ENCODE measurements at places on chromosomes 2 and 18. TPM values are rescaled to one million over a fixed set of nuclear protein-coding genes. Genes with fewer than 3 reads are reported as not detected.

GRCh38 chr18:44098551-44099098 is 582.1 kb upstream of the SETBP1 start:
- no peak for DNase-seq

GRCh38 chr2:43221124-43221762 is 5.2 kb downstream of the ZFP36L2 start:
- peak; percentile 71 for DNase-seq

- DNase-seq, result no peak
These were observed 125.7 kb downstream of the RBMS1 start for GRCh38 chr2:160367887-160368286.

DNA sequence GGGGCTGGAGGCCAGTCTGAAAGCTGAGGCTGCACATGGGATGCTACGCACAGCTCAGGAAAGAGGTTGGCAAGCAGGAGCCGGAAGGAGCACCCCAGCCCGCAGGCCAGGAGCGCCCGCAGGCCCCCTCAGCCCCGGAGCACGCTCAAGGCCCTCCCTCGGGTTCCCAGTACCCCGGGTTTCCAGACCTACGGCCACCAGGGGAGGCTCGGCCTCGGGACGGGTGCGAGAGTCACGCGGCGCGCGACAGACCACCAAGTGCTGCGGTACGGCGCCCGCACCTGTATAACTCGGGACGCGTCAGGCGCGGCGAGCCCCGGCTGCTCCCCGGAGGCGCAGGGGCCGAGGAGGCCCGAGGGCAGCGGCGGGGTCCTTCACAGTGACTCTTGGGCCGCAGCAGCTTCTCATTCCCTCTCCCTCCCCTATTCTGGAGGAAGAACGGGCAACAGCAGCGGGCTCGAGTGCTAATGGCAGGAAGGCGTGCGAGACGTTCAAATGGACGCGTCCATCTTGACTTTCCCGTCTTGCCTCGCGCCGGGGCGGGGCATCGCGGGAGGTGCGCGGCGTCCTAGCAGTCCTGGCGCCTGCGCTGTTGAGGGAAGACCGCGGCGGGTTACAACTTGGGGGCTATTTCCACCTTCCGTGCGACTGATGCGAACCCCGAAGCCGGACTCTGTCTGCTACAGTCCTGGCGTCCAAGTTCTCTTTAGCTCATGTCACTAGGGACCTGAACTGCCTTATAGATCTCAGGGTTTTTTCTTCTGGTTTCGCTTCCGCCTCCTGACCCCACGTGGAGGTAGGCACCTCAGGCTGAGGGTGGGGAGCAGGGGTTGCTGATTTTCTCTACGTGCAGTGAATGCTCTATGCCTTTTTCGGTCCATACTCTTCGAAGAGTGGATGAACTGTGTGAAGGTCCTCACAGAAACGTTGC is at the start of gene ANAPC1:
TSS of gene ANAPC1 (minus strand) at position 533 of the 931 bp plus-strand sequence. CDS start 3,368 bp downstream, outside the sequence.
- peak; percentile 84 for DNase-seq

DNA sequence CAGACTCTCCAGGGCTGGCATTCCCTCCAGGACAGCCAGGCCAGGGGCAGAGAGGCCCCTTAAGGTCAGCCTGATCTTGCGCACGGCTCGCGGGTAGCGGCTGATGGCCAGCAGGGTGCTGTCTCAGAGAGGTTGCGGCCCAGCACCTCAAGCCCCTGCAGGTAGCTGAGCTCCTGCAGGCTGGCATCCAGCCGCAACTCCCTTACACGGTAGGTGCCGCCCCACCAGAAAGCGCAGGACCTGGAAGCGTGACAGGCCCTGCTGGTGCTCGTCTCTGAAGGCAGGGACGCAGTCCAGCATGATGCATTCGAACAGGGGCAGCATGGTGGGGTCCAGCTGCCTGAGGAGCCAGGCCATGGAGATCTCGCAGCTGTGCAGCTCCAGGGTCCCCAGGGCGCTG is 38.9 kb downstream of the C1D start:
- DNase-seq, result no peak

DNA sequence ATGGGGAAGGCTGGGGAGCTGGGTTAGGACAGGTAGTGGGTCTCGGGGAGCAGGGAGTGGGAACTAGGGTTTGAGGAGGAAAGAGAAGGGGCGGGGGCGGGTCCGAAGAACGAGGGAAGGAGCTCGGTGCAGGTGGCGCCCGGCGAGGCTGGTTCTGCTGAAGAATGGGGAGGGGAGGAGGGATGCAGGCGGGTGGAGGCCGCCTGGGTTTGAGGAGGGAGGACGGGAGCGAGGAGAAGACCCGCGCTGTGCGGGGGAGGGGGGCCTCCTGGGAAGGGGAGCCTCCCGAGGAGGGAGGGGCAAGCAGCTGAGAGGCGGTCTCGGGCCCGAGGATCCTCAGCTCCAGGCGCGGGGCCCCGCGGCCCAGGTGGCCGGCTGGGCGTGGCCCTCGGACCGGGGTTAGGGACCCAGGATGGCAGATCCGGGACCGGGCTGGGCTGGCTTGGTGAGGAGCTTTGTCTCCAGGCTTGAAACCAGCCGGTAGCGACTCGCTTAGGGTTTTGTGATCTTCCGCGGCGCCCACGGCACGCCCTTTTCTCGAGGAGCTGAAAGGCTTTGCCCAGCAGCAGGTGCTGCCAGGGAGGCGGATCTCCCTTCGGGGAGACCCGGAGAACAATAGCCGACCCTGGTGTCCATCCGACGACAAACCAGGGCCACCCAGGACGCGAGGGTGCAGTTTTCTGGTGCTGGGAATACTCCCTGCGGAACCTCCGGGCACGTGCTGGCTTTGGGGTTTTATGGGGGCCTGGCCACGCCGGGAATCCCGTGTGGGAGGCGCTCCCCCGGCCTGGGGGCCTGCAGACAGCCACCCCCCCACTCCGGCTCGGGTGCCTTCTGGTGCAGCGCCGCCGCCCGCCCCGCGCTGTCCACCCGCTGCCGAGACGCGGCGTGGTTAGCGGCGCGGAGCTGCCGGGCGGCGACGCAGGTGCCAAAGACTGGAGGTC is 1.4 kb downstream of the DPYSL5 start:
- no peak for DNase-seq

DNA sequence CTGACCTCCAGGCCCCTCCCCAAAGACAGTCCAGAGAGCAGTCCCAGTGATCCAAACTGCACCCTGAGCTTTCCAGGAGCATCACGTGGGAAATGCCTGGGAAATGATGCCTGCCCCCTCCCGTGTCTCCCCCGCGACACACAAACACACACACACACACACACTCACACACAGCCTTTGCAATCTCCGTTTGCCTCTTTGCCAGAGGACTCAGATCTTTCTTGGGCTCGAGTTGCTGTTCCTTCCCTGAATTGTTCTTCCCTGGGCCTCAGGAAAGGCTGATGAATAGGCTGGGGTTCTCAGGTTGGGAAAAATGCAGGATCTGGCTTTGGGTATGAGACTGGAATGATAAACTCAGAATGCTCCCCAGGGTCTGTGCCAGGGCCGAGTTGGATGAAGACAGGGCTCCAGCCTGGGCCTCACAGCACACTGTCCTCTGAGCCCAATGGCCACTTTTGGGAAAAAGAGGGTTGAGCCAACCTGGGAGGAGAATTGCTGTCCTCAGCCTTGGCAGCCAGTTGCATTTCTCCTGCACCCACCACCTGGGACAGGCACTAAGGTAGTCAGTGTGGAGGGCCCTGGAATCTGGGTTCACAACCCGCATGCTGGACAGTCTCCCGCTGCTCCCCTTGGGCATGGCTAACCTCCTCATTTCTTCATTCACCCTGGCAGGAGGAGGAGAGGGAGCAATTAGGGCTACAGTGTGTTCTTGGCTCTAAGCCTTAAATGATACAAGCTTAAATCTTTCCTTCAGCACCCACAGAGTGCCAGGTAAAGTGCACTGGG is 43.9 kb upstream of the ATP6V1B1 start:
- DNase-seq, result no peak

DNA sequence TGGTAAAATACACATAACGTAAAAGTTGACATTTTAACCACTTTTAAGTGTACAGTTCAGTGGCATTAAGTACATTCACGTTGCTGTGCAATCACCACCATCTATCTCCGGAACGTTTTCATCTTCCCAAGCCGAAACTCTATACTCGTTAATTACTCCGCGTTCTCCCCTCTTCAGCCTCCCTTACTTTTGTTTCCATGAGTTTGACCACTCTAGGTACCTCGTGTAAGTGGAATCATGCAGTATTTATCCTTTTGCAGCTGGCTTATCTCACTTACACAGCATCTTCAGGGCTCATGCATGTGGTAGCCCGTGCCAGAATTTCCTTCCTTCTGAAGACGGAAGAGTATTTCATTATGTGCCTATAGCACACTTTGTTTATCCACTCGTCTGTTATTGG is 225.2 kb downstream of the SLC4A3 start:
- DNase-seq, result no peak

GRCh38 chr2:230737300-230737699 is 24.7 kb downstream of the CAB39 start:
- DNase-seq, result no peak

GRCh38 chr2:234691214-234691575 is 194.3 kb upstream of the ARL4C start:
- no peak for DNase-seq

GRCh38 chr2:164456619-164457018 is 164.7 kb downstream of the GRB14 start:
- no peak for DNase-seq

DNA sequence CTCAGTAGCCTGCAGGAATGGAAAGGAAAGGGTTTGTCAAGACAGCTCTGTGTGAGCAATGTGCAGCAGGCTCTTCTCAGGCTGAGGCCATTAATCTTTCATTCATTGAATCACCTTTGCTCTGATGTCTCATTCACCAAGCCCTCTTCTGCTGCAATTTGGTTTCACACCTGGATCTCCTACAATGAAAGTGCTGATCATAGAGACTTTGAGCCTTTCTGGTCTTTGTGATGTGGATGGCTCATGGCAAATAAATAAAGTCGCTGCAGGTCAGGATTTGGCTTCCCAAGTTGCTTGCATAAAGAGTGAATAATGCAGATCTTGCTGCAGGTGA is 95.8 kb upstream of the SPRED2 start:
- DNase-seq, result no peak

- DNase-seq, result no peak
These were observed 88.0 kb downstream of the SS18 start for GRCh38 chr18:26002375-26002910.

DNA sequence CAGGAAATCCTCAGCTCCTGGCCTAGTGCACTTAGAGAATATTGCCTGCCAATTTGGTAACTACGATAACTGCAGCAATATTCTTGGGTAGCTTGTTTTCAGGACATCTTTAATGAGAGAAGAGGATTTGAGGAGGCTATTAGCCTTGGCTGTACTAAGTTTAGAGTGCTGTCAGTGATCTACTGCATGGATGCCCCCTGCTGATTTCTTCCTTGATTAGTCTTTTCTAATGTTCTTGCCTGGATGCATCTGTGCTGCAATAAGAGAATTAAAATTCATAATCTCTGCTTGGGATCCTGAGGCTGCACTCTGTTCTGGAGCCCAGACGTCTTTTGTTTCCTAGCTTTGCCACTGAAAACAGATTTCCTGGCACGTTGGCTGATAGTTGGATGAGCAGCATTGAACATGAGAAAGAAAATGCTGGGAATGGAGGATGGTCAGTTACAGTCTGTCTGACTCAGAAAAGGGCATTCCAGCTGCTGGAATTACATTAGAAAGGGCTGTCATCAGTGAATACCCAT is 115.4 kb downstream of the CCDC85A start:
- no peak for DNase-seq

- peak; percentile 55 for DNase-seq
These were observed 35.4 kb upstream of the REEP1 start for GRCh38 chr2:86372641-86373502.

- peak; percentile 43 for DNase-seq
These were observed 1.1 kb upstream of the KCTD1 start for GRCh38 chr18:26549263-26550094.

The CNRIP1 gene
- polyA plus RNA-seq, result 10.5 TPM

The UGT1A3 gene
- polyA plus RNA-seq, result not detected

The CCDC141 gene
- 15.2 TPM for polyA plus RNA-seq

The ANKRD29 gene
- polyA plus RNA-seq, result 11.5 TPM

Data from heart right ventricle (tissue), 16 donors.